ENCODE measurements at places on chromosomes 3 and 15.

DNA sequence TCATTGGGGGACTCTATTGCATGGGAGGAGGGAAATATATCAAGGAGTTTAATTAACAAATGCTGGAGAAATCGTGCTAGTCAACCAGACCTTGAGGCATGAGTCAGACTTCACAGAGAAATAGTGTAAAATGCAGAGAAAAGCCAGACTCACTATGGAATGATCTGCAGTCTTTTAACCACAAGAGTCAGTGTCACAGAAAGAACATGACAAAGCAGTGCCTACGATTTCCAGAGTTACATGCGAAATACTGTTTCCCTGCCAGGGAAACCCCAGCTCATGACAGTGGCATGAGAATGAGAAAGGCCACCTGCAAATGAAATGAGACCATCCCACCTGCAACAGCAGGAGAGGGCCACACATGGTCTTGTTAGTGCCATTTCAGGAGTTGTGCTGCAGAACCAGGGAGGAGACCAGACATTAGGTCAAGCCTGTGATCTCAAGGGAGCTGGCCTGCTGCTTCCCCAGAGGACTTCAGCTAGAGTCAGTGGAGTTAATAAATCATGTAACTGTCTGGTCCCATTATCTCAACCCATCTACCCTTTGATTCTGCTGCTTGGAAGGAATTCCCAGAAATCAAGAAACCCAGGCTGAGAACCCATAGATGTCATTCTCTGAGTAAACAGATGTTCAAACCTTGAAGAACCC lies 79.0 kb downstream of the ERC2 start:
- DNase-seq = no peak

DNA sequence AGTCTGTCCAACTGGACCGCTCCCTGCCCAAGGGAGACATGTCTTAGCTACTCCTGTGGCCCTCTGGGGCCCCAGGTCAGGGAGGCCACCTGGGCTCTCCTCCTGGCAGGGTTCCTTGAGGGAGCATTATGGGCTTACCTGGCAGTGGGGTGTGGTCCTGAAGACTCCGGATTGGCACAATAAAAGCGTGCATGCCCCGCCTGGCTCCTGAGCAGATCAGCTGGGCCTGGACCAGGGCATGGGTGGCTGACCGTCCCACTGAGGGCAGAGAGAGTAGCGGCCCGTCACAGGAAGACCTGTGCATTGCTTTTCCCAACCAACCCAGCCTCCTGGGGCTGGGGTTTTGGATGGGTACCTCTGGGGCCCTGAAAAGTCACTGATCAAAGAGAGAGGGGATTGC lies 5.4 kb downstream of the ACOX2 start:
- no peak for DNase-seq

GRCh38 chr15:33182926-33183325 lies 11.6 kb downstream of the FMN1 start:
- no peak for DNase-seq

GRCh38 chr15:80405970-80406369 lies 1.8 kb downstream of the ARNT2 start:
- no peak for DNase-seq

GRCh38 chr15:70437882-70438451 lies 325.4 kb downstream of the UACA start:
- DNase-seq = no peak

DNA sequence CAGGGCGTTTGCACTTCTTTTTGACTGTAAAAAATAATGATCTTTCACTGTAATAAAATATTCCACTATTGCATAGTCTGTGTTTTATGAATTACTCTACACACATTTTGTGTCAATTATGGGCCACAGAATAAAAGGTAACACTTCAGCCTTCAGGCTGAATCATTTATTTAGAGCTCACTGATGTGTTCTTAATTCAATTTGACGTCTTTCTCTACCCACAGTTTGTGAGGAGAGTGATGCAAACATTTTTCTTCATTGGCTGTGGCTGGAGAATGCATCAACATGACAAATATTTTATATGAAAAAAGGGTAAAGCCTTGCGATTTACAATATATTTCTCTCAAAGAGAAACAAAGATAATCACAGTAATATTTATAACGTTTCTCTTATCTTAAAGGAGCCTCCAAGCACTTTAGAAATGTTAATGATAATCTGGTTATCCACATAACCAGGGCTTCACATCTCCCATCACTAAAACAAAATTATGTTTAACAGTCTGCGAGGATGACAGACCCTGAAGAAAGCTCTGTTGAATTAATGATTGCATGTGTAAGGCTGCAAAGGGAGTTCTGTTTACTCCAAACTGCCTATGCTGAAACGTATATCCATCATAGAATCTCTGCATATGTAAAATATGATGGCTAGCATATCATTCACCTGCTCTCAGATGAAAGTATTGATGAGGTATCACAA lies 951.3 kb downstream of the ZPLD1 start:
- no peak for DNase-seq

DNA sequence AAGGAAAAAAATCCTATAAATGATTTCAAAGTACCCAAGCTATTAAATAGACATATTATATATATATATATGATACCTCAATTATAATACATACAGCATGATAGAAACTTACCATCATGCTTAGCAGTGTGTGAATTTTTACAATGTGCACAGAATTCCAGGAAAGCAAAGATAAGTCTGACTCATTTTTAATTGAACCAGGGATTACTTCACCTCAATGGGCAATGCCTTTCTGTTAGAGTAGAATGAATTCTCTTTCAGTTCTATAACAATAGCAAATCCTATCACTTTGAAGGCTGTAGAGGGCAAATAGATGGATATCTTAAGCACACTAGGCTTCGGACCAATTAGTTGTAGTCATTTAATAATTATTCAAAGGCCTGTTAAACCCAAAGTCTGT lies 54.8 kb upstream of the P3H2 start:
- DNase-seq = no peak

- DNase-seq = peak; percentile 41
These were observed 286.6 kb downstream of the WDR72 start for GRCh38 chr15:53472883-53473282.

DNA sequence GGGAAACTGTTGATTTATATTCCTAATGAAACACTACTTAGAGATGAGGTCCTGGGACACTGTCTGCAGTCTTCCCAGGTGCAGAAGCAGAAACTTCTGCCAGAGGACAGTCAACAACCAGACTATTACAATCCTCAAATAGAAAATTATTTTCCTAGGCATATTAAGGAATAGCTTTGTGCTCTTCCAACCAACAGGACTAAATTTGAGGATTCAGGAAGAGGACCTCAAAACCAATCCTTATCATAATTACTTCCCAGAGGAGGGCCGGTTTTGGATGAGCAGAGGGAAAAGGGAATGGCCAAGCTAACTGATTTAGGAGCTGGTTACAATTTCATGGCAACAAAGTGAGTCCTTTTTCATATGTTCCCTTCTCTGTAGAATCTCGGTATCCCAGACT lies 21.0 kb downstream of the ALDH1A2 start:
- DNase-seq = no peak

DNA sequence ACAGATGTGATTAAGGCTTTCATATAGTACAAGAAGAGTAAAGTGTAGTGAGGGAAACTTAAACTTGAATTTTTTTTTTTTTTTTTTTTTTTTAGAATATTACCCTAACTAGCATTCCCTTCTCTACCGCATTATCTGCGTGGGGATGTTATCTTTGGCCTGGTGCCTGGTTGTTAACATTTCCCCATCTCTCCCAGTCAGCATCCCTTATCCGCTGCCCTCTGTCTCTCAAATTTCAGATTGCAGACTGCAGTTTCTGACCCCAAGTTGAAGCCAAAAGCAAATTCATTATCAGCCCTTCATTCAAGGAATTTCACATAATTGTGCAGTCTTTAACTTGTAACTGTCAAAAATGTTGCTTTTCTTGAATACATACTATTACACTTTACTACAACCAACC lies 353.0 kb downstream of the PLOD2 start:
- peak; percentile 49 for DNase-seq

GRCh38 chr3:150790629-150791028 lies 27.7 kb upstream of the SIAH2 start:
- no peak for DNase-seq

GRCh38 chr3:30518181-30518864 lies 88.1 kb upstream of the TGFBR2 start:
- DNase-seq = no peak

All from right lobe of liver (tissue), 6 donors.